Stimulated activated CD8-positive, alpha-beta memory T cell treated with anti-CD3 and anti-CD28 coated beads, Interleukin-4, amount 100 ng/mL, for 1 hour (primary cell): ENCODE measurements at places on chromosomes 3 and 15.

DNA sequence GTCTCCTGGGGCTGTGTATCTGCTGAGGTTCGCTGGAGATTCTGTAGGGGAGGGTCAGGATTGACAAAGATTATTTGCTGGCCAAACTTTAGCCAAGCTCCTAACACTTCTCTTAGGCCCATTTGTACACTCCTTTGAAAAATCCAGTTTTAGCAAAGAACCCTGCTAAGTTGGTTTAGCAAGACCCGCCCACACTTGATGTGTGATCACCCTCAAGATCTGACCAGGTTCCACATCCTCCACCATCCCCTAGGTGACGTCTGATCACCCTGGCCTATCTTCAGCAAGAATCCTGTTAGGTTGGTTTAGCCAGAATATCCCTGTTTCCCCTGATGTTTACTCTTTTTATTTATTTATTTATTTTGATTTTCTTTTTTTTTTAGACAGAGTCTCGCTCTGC, 14.8 kb upstream of the SLC35G2 start:
- DNase-seq = no peak

GRCh38 chr3:18579661-18580060, 154.5 kb upstream of the SATB1 start:
- DNase-seq = no peak

DNA sequence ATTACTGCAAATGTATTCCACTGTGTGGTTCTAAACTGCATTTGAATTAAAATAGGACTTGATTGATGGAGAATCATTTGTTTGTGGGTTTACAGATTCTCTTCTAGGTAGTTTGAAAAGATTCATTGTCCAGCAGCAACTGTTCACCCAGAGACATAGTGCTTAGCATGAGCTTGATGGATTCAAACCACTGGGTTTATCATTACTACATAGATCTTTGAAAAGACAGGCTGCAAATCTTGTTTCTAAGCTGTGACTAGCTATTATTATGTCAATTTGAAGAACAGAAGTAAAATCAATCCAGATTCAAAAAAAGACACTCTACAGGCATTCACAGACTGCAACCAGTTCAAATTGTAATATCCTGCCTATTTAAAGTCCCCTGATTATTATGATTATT, 49.8 kb downstream of the MBNL1 start:
- DNase-seq = no peak

- no peak for DNase-seq
Observed at GRCh38 chr3:188244395-188244861, 90.5 kb downstream of the LPP start.

DNA sequence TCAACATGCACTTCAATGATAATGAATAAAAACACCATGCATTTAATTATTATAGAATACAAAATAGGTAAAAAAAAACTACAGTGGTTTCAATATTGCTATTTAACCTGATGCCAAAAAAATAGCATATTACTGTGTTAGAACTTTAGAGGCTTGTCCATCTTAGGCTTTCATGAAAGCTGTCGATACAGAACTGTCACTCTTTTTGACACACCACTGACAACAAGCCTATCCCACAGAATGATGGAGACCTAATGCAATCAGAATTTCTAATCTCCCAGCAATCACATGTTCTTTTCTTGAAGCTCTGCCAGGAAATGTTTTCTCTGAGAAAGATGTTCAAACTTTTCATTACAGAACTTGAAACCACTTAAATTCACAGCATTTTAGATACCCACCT, 490.3 kb upstream of the EPHA6 start:
- DNase-seq = no peak

DNA sequence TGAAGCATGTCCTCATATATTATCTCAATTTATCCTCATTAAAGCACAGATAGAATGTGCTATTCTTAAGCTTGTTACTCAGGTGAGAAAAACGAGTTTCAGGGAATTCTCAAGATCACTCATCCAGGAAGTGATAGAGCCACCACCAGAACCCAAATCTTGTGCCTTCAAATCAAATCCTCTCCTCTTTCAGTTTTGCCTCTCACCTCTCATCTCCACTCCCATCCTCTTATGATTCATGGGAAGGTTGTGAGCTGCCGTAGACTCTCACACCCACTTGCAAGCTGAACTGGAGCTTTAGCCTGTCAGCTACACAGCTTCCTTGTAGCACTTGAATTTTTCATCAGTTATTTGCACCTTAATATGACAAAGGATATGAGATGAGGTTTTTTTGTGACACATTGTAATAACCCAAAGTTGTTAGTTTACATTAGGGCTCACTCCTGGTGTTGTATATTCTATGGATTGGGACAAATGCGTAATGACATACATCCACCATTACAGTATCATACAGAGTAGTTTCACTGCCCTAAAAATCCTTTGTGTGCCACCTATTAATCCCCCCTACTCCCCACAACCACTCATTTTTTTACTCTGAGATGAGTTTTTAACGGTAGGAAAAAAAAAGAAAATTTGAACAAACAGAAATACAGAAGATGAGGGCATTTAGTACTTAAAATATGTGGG, 25.7 kb downstream of the GPR15 start:
- no peak for DNase-seq

- DNase-seq = no peak
Observed at GRCh38 chr3:39000008-39000450, 51.7 kb downstream of the SCN11A start.

DNA sequence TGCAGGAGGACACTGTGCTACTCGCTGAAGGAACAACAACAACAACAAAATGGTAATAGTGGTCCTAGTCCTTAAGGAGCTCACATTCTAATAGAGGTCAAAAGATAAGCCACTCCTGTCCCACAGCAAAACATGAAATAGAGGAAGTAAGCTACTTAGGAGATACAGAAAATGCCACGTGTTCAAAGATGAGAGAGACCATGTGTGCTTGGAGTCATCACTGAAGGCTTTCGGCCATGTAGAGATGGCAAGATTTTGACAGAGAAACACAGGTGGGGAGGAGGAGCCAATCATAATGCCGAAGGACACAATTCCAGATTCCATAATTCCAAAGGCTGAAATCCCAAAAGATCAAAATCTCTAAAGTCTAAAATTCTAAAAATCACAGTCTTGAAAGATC, 24.8 kb upstream of the RIOX2 start:
- DNase-seq = no peak

GRCh38 chr3:10763248-10763620, 52.8 kb upstream of the SLC6A11 start:
- DNase-seq = no peak

DNA sequence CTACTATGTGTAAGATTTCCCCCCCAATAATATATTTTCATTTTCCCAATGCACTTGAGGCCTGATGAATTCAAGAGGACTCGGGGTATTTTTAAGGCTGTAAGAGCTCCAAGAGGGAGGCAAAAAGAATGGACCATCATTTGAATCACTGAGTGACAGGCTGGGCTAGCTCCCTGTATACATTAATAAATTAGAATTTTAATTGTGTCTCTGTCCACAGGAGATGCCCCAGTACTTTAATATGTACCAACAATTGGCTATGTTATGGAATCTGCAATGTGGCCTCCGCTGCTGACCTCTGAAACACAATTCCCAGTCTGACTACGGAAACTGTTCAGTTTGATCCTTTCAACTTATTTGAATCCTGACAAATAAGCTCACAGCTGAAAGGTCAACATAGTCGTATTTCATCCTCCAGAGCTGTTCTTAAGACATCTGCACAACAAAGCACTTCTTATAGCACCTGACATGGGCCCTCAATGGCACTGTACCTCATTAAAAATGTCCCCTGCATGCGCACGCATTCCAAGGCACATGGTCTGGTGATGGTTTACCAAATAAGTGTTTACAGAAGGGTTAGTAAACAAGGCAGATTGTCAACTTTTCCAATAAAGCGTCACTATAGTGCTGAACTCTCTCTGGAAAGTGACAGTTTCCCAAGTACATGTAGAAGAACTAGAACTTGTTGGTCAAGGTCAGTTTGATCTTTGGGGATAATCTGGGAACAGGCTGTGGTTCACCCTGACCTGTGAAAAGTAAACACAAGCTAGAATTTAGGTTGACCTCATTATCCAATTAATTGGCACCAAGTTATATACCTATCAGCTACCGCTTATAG, 472.9 kb downstream of the FOXP1 start:
- DNase-seq = no peak

DNA sequence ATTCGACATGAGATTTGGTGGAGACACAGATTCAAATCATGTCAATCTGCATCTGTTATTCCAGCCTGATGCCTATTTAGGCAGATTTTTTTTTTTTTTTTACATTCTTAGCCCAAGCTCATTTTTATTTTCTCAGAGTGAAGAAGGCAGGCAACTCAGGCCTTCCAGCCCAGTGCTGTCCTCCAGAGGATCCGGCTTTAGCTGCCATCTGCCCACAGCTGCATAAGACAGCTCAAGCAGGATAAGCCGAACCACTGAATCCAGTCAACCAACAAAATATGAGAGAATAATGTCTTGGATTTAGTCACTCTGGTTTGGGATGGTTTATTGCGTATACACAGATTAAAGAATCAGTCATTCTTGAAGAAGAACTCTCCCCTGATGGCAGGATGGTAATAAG, 19.9 kb upstream of the COLQ start:
- no peak for DNase-seq

- no peak for DNase-seq
Observed at GRCh38 chr3:155110996-155111901, 31.1 kb downstream of the MME start.

DNA sequence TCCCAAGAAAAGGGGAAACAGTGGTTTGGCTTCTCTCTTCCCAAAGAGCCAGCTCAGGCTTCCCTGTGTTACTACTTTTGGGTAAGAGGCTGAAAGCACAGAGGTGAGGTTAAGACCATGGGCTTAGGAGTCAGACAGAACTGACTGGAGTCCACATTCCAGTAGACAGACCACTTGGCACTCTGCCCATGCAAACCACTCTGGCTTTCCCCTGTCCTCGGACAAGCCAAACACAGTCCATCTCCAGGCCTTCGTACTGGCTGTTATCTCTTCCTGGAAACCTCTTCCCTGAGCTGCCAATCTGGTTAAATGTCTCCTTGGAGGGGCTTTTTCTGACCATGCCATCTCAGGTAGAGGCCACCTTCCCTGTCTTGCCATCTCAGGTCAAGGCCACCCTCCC, 53.1 kb upstream of the FAM3D start:
- DNase-seq = no peak

GRCh38 chr3:14127516-14128161, 2.8 kb downstream of the TMEM43 start:
- no peak for DNase-seq

GRCh38 chr3:141231101-141231951, at the start of gene PXYLP1:
Gene PXYLP1, plus strand, starts transcription at chr3:141231825. Its CDS starts 28,351 bp downstream, at chr3:141260176.
- peak; percentile 80 for DNase-seq

DNA sequence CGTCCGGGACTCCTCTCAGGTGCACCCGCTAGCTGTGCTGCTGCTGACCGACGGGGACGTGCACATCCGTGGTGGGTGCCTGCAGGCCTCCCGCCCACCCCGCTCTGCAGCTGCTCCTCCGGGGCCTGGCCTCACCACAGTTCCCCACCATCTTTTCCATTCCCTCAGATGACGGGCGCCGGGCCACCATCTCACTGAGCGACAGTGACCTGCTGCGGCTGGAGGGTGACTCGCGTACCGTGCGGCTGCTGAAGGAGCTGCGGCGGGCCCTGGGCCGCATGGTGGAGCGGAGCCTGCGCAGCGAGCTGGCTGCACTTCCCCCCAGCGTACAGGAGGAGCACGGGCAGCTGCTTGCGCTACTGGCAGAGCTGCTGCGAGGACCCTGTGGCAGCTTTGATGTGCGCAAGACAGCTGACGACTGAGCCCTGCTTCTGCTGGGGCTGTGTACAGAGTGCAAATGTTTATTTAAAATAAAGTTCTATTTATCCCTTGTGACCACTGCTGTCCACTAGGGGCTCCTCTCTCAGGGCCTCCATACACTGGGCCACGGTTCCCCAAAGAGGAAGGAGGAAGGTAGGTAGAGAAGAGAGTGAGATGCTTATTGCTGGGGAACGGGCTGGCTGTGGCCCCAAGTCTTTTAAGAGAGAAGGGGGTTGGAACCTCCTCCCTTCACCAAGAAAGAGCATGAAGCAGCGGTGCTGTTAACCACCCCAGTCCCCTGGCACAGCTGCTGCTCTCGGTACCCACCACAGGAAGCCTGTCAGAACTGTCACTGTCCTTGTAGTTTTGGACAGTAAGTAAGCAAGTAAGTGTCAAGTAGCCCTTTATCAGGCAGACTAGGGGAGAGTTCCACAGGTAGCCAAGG, 47.0 kb downstream of the DHX30 start:
- no peak for DNase-seq

DNA sequence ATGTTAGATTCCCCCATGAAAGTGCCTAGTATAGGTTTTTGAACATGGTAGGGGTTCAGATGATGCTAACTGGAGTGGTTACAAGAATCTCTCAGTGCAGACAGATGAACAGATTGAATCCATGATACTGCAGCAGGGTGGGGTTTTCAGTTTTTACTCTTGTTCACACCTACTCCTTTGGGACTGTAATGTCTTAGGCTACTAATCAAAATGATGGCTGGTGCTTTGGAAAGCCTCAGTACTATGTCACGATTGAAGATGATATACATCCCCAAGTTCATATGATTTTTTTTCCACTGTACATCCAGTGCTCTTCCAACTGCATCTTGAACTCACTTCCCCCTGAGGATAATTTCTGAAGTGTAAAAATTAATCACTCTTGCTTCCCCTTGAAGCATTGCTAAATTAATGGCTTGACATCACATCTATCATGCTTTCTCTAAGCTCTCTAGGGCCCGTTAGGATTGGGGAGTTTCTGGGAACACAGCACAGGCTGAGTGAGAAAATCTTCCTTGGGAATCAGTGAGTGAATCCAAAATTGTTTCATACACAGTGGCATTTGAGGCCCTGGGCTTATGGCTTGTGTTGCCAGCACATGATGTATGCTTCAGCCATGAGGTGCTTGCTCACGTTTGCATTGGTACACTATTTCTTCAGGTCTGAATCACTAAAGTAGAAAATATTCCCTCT, 115.0 kb upstream of the TPRG1 start:
- no peak for DNase-seq

DNA sequence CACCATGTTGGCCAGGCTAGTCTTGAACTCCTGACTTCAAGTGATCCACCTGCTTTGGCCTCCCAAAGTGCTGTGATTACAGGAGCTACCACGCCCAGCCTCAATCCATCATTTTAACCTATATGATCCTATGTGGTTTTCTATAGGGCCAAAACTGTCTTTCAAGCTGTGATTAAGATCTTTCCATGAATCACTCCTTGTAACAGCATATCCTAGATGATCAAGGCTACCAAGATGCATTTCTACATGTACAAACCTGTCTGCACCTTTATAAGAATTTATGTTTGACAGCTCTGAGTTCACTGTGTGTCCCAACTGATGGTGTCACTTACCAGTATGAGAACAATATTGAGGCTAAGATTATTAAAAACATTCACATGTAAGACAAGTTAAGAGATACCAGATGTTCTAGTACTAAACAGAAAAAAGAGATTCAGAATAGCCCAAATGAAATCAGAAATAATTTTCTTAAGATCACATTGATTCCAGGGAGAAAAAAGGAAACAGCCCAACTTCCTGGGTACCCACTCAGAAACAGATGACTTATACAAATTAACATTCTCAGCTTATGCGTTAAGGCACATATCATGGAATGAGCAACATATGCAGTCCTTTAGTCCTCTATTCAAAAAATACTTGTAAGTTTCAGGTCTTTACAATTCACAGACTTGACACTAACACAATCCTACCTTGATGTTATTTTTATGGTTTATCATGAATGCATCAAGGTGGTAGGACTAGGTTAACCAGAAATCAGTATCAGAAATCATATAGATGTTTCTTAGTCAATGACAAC, 24.8 kb upstream of the PPIB start:
- no peak for DNase-seq

GRCh38 chr3:44334326-44334725, 4.2 kb upstream of the TCAIM start:
- DNase-seq = no peak

- DNase-seq = no peak
Observed at GRCh38 chr3:104575634-104576033, 791.1 kb upstream of the ALCAM start.
